ENCODE measurements at places on chromosomes 1 and 21.
A peak's percentile ranks its signal among the peaks of the same experiment; 100 is the strongest.

DNA sequence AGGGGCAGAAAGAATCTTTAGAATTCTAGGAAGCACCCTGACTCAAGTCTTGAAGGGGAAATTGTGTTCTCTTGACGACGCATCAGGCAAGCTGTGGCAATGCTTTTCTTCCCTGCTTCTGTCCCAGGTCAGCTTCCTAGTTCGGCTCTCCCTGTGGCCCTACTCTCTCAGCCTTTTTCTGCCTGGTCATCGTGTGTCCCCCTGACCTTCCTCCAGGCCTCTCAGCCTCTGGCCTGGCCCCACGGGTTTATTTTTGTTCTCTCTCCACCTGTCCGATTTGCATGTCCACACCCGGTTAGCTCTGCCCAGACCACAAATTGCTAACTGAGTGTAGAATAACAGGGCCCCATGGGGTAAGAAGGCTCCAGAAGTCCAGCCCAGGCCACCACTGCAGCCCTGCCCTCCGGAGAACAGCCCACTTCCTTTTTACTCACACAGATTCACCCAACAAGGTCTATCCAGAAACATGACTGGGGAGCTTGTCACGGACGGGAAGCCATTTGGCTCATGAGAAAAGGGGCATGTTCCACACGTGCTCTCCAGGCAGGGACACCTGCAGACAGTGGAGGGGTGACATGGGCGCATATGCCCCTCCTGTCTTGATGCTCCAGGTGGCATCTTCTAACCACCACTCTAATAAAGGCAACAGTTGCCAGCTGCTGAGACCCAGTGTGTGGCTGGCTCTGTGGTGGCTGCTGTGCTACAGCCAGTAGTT is 9.8 kb downstream of the KCNN3 start:
- peak; percentile 37 for DNase-seq

DNA sequence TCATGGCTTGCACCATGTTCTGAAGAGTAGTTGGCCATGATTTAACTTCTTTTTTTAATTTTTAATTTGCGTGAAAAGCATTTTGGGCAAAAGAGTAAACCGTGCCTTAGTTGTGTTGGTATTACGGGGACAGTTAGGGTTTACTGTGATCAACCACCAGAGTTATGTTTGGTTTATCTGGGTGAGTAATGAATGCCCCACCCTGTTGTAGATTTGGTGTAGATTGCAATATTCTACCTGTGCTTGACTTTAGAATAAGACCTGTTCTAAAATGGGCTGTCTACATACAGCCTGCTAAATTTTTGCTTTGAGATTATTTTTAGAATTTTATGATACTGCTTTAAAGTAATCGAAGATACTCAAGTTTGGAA is 1.4 kb downstream of the USP25 start:
- no peak for DNase-seq

DNA sequence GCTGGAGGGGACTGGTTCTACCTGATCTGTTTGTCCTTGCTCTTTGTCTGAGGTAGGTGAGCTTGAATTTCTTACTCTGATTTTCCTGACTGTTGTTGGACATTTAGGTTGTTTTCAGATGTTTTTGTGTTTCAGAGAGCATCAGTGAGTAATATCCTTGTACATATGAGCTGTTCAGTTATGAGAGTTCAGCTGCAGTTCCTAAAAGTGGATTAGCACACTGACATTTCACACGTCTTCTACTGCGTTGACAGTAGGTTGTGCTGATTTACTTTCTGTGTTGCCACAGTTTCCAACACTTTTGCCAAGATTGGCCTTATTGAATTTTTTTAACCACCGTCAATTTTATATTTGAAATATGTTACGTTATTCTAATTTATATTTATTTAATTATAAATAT is 27.7 kb downstream of the CXADR start:
- DNase-seq, result peak; percentile 20

DNA sequence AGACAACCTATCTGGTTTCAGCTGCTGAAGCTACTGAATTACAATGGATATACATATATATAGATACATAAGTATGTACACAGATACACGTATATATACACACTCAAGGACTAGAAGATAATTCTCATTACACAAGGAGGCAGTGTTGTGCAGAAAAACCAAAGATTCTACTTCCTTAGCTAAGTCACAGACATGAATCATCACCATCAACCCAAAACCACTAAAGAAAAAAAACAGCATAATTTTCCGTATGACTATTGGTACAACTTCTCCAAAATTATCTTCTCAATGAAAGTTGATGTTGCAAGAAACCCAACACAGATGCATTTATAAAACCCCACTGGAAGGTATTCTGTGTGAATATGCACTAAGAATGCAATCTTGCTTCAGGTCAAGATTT is 36.8 kb upstream of the RPF1 start:
- peak; percentile 98 for DNase-seq

DNA sequence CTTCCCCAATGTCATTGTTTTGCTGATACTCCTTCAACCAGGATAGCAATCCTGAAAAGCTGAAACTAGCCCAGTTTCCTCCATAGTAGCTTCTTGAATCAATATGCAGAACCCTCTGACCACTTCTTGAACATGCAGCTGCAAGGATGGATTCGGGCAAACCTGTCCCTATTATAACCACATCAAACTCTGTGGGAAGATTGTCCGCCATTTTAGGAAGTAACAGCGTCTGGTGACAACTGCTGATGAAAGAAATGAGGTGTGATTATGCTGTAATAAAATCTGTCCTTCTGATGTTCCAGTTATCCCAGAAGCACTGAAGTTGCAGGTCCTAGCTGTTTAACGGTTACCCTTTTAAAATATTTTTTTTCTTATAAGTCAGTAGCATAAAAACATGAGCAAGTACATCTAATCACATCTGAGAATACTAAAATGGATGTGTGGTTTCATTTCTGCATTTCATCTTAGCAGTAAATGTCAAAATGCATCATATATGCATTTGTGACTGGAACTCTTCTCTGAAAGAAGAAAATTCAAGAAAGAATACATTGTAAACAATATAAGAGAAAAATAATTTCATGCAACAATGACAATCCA is 4.5 kb downstream of the CHML start:
- no peak for DNase-seq
